Mucosa of gallbladder (tissue), 1 donor: ENCODE measurements at places on chromosomes 1 and 21. TPM values are rescaled to one million over a fixed set of nuclear protein-coding genes. Genes with fewer than 3 reads are reported as not detected.

The RPE65 gene
- not detected for total RNA-seq

The KCNK2 gene
- total RNA-seq = 0.43 TPM

The SLAMF7 gene
- 2.7 TPM for total RNA-seq

The AKIRIN1 gene
- total RNA-seq = 59.3 TPM

The OR2G6 gene
- not detected for total RNA-seq

The CD48 gene
- total RNA-seq = 15.0 TPM

The KCNJ10 gene
- total RNA-seq = not detected

The CYP4A22 gene
- 0.86 TPM for total RNA-seq

The KRTAP12-2 gene
- total RNA-seq = not detected

The FALEC gene
- total RNA-seq = 1.1 TPM

The ZSCAN20 gene
- 9.4 TPM for total RNA-seq

The VSIG8 gene
- not detected for total RNA-seq

The C1orf56 gene
- 12.5 TPM for total RNA-seq

The SHE gene
- 6.2 TPM for total RNA-seq

The PTPRU gene
- total RNA-seq = 17.7 TPM

The RAB42 gene
- 1.8 TPM for total RNA-seq

The OR2L13 gene
- total RNA-seq = not detected

The OR2T2 gene
- not detected for total RNA-seq

The KTI12 gene
- total RNA-seq = 5.9 TPM

The CFAP107 gene
- total RNA-seq = not detected

The TLR5 gene
- total RNA-seq = 15.5 TPM

The MRPS21 gene
- total RNA-seq = 58.9 TPM

The GPA33 gene
- total RNA-seq = 1.4 TPM

The TMEM240 gene
- 4.7 TPM for total RNA-seq

The LRIG2 gene
- 12.9 TPM for total RNA-seq

The PTPRC gene
- 29.8 TPM for total RNA-seq

The DMRTA2 gene
- not detected for total RNA-seq

The FCN3 gene
- 3.5 TPM for total RNA-seq

The NT5C1A gene
- 2.9 TPM for total RNA-seq

The MTMR11 gene
- total RNA-seq = 97.8 TPM

The CDA gene
- total RNA-seq = 1.6 TPM

The TOMM40L gene
- 15.1 TPM for total RNA-seq

The SCP2 gene
- 208 TPM for total RNA-seq
